Non-pigmented ciliary epithelial cell (primary cell): ENCODE measurements at places on chromosomes 11 and 22.

GRCh38 chr22:47750086-47750485 is 987.6 kb downstream of the TBC1D22A start:
- DNase-seq: no peak

- peak; percentile 69 for DNase-seq
Measured at GRCh38 chr11:47724041-47724729, 9.0 kb upstream of the AGBL2 start.

DNA sequence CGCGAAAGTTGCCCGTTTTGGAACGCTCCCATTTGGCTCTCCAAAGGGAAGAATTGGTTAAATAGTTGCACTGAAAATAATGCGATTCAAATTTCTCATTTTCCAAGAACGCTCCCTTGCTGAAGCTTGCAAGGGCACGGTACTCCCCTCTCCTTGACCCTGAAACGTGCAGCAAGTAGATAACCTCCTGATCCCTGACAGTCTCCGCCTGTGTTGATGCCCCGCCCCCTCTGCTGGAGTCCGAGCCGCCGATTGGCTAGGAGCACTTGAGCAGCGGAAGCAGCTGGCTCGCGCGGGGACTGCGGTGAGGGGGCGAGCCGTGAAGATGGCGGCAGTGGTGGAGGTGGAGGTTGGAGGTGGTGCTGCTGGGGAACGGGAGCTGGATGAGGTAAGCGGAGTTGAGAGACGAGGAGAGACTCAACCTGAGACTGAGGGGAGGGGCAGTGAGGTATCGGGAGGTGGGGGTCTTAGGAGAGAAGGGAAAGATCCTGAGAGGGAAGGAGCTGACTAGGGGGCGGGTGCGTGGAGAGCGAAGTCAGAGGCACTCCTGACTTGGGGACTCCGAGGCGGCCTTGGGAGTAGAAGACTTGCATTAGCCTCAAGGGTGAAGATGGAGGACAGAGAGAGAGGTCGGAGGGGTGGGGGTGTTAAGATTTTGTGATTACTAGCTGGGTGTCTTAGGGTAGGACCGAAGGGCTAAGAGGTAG is at the start of gene RNF121:
Gene RNF121, plus strand, starts transcription at position 310 of the 707 bp plus-strand sequence. Its CDS starts 16 bp downstream, at position 326.
- peak; percentile 73 for DNase-seq

- DNase-seq: no peak
Measured at GRCh38 chr11:24637520-24637919, 140.7 kb downstream of the LUZP2 start.

- no peak for DNase-seq
Measured at GRCh38 chr11:70297341-70297740, 26.9 kb downstream of the PPFIA1 start.

DNA sequence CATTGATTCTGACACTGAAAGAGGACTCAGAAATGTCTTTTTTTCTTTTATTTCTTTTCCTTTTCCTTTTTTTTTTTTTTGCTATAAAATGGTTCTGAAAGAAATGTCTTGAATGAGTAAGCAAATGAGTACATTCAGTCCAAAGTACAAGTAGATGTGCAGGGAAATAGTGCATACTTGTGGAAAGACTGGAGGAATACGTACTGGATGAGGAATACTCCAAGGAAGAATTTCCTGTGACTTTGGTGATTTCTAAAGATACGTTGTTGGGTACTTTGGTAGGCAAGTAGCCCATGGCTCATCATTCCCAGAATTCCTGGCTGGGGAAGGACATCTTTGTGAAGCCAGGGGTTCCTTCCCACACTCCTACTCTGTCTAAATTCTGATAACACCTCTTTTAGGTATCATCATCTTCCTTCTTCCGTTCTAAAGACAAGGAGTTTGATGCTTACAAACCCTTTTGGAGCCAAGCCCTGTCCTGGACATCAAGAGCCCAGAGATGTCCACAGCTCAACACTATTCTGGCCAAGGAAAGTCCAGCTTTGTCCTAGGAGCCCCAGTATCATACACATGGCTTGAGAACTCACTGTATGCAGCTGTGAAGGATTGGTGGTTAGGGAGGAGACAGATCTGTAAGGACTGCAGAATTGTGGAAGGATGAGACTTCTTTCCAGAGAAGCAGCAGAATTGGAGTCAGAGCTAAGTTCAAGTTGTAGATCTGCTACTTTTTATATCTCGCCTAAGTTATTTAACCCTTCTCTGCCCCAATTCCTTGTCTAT is 4.8 kb upstream of the NUP98 start:
- DNase-seq: no peak
